ENCODE measurements at places on chromosomes 12 and 14.

- no peak for DNase-seq
Measured at GRCh38 chr12:105409801-105410471, 79.4 kb downstream of the C12orf75 start.

DNA sequence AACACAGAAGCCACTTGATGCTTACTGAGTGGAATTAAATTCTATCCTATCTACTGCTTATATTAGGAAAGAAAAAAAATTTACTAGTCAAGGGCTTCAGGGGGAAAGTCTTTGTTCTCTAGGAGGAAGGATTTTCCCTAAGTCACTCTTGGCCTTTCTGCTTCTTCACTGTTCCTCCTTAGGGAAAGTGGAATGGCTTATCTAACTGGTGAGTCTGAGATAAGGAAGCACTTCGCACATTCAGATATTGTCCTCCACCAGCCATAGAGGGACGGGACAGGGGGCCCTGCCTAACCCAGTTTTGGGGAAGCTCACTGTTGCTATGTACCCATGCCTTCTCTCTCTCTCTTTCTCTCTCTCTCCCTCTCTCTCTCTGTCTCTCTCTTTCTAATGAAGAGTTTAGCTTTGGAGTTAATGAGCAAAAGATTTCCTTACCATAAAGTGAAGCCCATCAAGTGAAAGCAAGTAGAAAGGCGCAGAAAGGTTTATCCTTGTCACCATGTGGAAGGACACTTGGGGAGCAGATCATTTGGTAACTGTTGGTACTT lies 450.6 kb downstream of the ZFP36L1 start:
- DNase-seq: no peak

- DNase-seq: no peak
Measured at GRCh38 chr14:65239143-65239937, 137.0 kb upstream of the MAX start.

GRCh38 chr14:49853572-49854375 lies 1.2 kb upstream of the NEMF start:
- peak; percentile 35 for DNase-seq

Measured in activated CD4-positive, alpha-beta T cell treated with anti-CD3 and anti-CD28 coated beads, Interleukin-2, amount 50 U/mL, for 24 hours (primary cell).